IPS DF 6.9 (cell line): ENCODE measurements at places on chromosomes 16 and 17.

DNA sequence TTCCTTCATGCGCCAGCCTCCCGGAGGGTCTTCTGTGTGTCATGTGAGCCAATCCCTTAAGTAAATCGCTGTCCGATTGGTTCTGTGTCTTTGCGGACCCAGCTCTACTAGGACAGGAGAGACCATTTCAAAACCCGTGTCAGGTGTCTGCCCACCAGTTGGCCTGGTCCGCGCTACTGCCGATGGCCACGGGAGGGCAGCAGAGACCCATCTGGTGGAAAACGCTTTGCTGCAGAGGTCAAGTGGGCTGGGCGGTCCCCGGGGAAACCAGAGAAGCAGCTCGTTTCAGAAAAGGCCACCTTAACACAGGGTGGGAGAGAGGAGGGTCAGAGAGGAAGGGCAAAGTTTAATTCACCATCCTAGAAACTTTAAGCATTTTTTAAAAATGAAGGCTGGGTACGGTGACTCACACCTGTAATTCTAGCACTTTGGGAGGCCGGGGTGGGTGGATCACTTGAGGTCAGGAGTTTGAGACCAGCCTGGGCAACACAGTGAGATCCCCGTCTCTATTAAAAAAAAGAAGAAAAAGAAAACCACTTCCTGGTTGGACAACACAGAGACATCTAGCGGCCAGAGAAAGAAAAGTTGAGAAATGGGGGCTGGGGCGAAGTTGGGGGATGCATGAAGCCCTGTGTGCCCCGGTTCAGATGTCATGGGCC lies 2.8 kb upstream of the CIBAR2 start:
- no peak overlapping the region for H3K4me3 ChIP-seq
- peak; percentile 92 for DNase-seq
- no peaks in the 10 kb centered on the region for H3K36me3 ChIP-seq
- H3K27me3 ChIP-seq, result no peaks in the 10 kb centered on the region
- H3K27ac ChIP-seq, result no peak overlapping the region

- no peaks in the 10 kb centered on the region for H3K4me1 ChIP-seq
- no peak overlapping the region for H3K4me3 ChIP-seq
- no peaks in the 10 kb centered on the region for H3K36me3 ChIP-seq
- no peak overlapping the region for H3K27ac ChIP-seq
- no peaks in the 10 kb centered on the region for H3K27me3 ChIP-seq
These were observed 444.1 kb upstream of the PSMD7 start for GRCh38 chr16:73852561-73852960.

DNA sequence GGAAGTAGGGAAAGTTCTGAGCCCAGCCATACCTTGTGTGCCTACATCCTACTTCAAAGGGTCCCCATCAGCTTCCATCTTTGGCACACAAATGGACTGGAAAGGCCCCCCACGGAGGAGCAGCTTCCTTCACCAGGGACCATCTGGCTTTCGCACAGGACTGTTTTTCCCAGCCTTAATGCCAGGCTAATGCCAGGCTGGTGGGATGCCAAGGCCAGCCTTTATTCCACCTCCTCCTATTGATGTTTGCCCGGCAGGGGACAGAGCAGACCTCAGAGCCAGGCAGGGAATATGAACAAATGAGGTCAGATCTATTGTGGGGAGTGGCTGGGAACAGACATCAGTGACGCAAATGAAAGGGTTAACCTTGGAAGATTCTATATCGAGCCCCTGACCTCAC lies 5.7 kb downstream of the GPR179 start:
- no peaks in the 10 kb centered on the region for H3K36me3 ChIP-seq
- no peaks in the 10 kb centered on the region for H3K27me3 ChIP-seq
- no peak for DNase-seq
- no peak overlapping the region for H3K27ac ChIP-seq
- H3K4me3 ChIP-seq, result no peak overlapping the region

GRCh38 chr16:19003935-19004334 lies 20.2 kb downstream of the TMC7 start:
- H3K4me1 ChIP-seq, result peaks cover 5% of the 10 kb centered on the region; the same call in 1 of the 2 replicates
- no peak overlapping the region for H3K4me3 ChIP-seq
- no peak for DNase-seq
- H3K27ac ChIP-seq, result no peak overlapping the region

DNA sequence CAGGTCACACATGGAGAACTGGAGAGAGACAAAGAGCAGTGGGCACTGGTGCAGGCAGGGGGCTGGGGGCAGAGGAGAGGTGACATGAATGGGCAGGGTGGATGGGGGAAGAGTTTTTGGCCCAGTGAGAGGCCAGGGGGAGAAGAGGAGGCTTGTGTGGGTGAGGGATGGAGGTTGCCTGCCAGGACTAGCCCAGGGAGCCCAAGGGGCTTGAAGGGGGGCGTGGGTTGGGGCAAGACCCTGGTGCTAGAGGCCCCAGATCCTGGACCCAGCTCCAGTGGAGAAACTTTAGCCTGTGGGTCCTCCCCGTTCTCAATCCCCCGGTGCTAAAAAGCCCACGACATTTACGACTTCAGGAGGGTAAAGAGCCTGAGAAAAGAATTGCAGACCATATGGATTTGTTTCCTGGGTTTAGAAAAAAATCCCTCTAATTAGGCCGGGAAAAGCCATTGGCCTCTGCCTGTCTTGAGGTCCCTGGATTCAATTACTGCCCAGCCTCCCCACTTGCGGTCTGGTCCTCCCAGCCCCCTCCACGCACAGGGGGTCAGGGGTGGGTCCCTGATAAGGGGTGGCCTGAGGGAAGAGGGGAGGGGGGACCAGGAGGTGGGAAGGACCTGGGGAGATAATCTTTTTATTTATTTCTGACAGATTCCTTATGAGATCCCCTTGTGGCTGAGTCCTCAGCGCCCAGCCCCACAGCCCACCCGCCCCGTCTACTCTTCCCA lies 33.0 kb downstream of the NGFR start:
- H3K27me3 ChIP-seq, result no peaks in the 10 kb centered on the region
- no peak overlapping the region for H3K27ac ChIP-seq
- H3K4me1 ChIP-seq, result 0 out of 2 replicates have a peak, but pooled peaks cover 3% of the 10 kb centered on the region
- no peaks in the 10 kb centered on the region for H3K36me3 ChIP-seq

- H3K36me3 ChIP-seq, result peaks cover 43% of the 10 kb centered on the region
- H3K4me1 ChIP-seq, result 0 out of 2 replicates have a peak, but pooled peaks cover 3% of the 10 kb centered on the region
- H3K27me3 ChIP-seq, result no peaks in the 10 kb centered on the region
- H3K4me3 ChIP-seq, result no peak overlapping the region
These were observed 12.5 kb downstream of the SLC16A3 start for GRCh38 chr17:82241183-82241925.

DNA sequence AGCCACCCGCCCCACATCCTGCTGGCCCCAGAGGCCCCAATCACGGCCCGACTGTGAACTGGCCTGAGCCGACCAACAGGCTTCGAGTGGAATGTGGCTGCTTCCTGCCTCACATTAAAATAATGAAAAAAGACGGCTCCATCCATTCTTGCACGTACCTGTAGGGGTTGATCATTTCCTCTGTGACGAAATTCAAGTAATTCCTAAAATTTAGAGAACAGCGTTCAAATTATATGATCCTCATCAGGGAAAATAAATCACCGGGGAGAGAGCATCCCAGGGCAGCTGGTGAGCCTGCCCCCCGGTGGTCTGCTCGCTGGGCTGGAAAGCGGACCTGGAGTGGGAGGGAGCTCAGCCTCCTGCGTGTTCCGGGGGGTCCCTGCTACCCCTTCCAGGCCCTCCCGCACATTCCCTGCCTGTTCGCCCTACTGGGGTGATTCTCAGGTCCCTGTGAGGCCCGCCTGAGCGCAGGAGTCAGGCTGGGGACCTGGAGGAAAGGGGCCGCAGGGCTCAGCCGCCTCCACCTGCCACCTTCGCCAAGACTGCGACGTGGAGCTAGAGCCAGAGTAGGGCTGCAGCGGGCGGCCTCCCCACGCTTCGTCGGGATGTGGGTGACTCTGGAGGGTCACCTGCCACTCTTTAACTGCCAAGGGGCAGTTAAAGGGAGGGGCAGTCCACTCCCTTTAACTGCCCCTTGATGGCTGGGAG lies 28.9 kb downstream of the SLC7A5 start:
- H3K4me3 ChIP-seq, result no peak overlapping the region
- no peak for DNase-seq
- H3K36me3 ChIP-seq, result peaks cover 50% of the 10 kb centered on the region
- H3K27me3 ChIP-seq, result no peaks in the 10 kb centered on the region
- H3K4me1 ChIP-seq, result no peaks in the 10 kb centered on the region
- H3K27ac ChIP-seq, result no peak overlapping the region

- H3K4me3 ChIP-seq, result no peak overlapping the region
- H3K36me3 ChIP-seq, result no peaks in the 10 kb centered on the region
- H3K27ac ChIP-seq, result no peak overlapping the region
- H3K4me1 ChIP-seq, result no peaks in the 10 kb centered on the region
These were observed 460 bp upstream of the SLC13A2 start for GRCh38 chr17:28472871-28473497.

DNA sequence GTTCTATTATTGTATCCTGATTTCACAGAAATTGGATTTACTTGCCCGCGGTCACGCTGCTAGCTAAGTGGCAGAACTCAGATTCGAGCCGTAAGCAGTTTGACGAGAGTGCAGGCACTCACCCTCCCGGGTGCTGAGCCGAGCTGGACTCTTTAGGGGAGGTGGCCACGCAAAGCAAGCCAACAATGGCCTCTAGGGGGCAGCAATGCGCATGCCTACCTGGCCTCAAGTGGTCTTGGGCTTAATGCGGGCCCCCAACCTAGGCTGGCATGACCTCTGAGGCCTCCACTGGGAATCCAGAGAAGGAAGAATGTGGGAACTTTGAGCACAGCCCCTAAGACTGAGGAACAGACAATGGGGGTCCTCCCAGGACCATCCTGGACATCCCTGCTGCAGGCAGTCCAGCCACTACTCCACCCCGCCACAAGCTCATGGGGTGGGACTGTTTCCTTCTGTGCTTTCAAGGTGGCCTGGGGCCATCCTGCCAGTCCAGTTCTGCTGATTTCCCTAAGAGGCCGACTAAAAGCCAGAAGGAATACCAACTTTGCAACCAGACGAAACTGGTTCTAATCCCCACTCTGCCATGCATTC lies 276.5 kb downstream of the XYLT1 start:
- H3K4me3 ChIP-seq, result no peak overlapping the region
- H3K27ac ChIP-seq, result no peak overlapping the region
- peak; percentile 72 for DNase-seq

GRCh38 chr17:9225305-9226101 lies 204.2 kb downstream of the NTN1 start:
- no peak overlapping the region for H3K4me3 ChIP-seq
- H3K36me3 ChIP-seq, result no peaks in the 10 kb centered on the region
- no peak for DNase-seq
- H3K4me1 ChIP-seq, result peaks cover 6% of the 10 kb centered on the region; the same call in 1 of the 2 replicates

GRCh38 chr17:78611607-78612006 lies 34.4 kb upstream of the DNAH17 start:
- H3K27ac ChIP-seq, result no peak overlapping the region
- H3K4me3 ChIP-seq, result no peak overlapping the region
- H3K36me3 ChIP-seq, result no peaks in the 10 kb centered on the region
- H3K27me3 ChIP-seq, result no peaks in the 10 kb centered on the region
- H3K4me1 ChIP-seq, result peaks cover 4% of the 10 kb centered on the region; the same call in 1 of the 2 replicates

GRCh38 chr17:45116434-45117016 lies 15.8 kb downstream of the PLCD3 start:
- no peak overlapping the region for H3K27ac ChIP-seq
- H3K4me1 ChIP-seq, result peaks cover 8% of the 10 kb centered on the region; the same call in 1 of the 2 replicates
- no peaks in the 10 kb centered on the region for H3K36me3 ChIP-seq
- H3K4me3 ChIP-seq, result no peak overlapping the region
- H3K27me3 ChIP-seq, result no peaks in the 10 kb centered on the region

DNA sequence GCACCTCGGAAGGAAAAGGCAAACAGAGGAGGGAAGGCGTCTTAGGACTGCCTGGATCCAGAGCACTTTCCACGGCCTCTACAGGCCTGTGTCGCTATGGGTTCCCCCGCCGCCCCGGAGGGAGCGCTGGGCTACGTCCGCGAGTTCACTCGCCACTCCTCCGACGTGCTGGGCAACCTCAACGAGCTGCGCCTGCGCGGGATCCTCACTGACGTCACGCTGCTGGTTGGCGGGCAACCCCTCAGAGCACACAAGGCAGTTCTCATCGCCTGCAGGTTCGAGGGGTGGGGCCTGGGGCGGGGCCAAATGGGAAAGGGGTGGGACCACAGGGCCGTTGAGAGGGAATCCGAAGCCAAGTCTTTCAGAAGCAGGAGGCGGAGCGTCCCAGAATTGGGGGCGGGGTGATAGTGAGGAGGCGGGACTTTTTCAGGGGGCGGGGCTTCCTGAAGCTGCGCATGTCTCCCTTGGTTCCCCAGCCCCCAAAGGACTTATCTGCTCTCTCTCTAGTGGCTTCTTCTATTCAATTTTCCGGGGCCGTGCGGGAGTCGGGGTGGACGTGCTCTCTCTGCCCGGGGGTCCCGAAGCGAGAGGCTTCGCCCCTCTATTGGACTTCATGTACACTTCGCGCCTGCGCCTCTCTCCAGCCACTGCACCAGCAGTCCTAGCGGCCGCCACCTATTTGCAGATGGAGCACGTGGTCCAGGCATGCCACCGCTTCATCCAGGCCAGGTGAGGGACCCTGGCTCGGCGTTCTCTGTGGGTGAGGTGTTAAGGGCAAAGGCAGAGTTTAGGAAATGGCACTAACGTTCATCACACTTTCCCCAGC lies 939 bp downstream of the BCL6B start:
- peaks cover 2% of the 10 kb centered on the region; the same call in 1 of the 2 replicates for H3K27me3 ChIP-seq
- peaks cover 6% of the 10 kb centered on the region for H3K36me3 ChIP-seq
- no peak for DNase-seq
- H3K27ac ChIP-seq, result no peak overlapping the region
- peaks cover 3% of the 10 kb centered on the region for H3K4me1 ChIP-seq
- peak overlapping the region; percentile 29; the same call in 1 of the 2 replicates for H3K4me3 ChIP-seq

DNA sequence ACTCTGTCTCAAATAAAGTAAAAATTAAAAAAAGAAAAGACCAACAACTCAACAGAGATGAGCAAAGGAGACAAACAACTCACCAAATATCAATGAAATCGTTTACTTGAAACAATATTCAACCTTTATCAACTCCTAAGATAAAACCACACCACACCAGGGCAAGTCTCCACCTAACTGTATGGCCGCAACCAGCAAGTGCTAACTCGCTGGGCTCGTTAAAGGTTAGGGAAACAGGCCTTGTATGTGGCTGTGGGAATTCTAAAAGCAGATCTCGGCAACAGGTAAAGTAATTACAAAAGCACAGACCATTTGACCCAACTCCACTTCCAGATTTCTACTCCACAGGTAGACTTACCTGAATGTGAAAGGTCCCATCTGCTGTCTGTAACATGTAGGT lies 9.3 kb downstream of the ZCCHC14 start:
- H3K4me1 ChIP-seq, result no peaks in the 10 kb centered on the region
- no peak overlapping the region for H3K4me3 ChIP-seq
- no peak overlapping the region for H3K27ac ChIP-seq
- no peak for DNase-seq

DNA sequence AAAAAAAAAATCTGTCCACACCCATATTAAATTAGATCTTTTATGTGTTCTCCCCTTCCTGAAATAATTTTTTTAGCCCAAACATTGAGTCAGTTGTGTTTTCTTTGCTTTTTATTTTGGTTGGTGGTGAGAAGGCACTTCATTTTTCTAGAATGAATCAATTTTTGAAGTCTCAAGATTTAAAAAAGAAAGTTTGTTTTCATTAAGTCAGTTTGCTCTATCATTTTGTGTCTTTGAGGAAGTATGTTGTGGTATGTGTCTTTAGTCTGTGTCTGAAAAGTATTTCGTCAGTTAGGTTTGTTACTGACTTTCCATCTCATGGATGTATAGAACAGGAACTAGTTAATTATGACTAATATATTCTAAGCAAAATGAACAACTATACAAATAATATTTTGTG lies 3.8 kb downstream of the IGF2BP1 start:
- no peak overlapping the region for H3K4me3 ChIP-seq
- no peaks in the 10 kb centered on the region for H3K4me1 ChIP-seq
